ENCODE measurements at places on chromosomes 3 and 15.
A peak's percentile ranks its signal among the peaks of the same experiment; 100 is the strongest.

DNA sequence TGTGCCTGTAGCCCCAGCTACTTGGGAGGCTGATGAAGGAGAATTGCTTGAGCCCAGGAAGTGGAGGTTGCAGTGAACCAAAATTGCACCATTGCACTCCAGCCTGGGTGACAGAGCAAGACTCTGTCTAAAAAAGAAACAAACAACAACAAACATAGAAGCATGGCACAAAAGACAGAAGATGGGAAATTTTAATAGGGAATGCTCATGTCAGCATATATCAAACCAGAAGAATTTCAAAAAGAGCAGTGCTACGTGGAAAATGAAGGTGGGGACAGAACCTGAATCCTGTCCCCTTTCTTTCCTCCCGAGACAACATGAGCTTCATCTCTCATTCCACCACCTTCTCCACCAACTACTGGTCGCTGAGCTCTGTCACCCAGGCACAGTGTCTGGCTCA lies 46.3 kb upstream of the MFGE8 start:
- DNase-seq: no peak

- no peak for DNase-seq
Measured at GRCh38 chr3:125319765-125320164, 55.4 kb downstream of the ZNF148 start.

- no peak for DNase-seq
Measured at GRCh38 chr15:34335176-34336032, 2.2 kb downstream of the SLC12A6 start.

- DNase-seq: no peak
Measured at GRCh38 chr3:8990266-8991215, 27.3 kb upstream of the RAD18 start.

DNA sequence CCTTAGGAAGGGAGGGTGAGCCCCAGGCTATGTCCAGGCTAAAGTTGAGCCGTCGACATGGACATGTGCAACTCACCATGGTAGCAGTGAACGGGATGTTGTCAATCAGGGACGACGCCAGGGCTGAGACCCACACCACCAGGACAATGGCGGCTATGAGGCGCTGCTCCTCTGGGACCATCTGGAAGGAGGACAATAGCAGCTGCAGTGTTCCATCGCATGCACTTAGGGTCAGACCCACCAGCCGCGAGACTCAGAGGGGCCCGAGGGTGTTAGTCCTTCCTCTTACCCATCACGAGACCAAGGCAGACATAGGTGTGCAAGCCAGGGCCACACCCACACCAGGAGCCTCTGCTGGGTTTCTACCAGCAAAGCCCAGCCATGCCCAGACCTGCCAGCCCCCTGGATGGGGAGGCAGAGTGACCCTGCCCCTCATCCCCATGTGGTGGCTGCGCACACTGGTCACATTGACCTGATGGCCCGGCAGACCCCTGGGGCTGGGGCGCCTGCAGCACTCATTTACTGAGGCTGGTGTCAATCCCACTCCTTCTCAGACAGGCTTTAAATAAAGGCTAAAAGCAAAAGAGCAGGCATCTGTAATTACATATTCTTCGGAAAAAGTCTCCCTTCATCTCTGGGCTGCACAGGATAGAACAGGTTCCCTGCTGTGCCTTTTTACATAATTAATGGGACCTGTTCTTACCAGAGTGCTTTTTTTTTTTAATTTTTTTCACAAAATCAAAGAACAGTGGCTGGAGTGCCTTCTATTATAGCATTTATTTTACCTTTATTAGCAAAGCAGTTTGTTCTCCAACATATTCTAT lies 227.8 kb downstream of the OCA2 start:
- no peak for DNase-seq

DNA sequence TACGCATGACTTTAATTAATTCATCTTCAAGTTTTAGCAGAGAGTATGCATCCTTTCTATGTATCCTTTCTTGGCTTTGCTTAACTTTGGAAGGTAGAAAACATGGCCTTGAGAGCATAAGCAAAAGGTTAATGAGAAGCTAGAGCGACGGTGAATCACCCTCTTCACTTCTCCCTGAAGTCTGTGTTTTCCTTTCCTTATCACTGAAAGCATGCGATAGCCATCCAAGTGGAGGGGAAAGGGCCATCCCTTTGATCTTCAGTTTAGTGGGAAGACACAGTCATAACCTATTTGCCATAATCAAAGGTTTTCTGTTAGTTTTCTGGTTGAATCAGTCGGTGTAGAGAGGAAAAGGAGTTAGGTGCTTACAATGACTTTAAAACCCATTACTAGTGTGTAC lies 354.0 kb upstream of the ROBO2 start:
- DNase-seq: no peak

DNA sequence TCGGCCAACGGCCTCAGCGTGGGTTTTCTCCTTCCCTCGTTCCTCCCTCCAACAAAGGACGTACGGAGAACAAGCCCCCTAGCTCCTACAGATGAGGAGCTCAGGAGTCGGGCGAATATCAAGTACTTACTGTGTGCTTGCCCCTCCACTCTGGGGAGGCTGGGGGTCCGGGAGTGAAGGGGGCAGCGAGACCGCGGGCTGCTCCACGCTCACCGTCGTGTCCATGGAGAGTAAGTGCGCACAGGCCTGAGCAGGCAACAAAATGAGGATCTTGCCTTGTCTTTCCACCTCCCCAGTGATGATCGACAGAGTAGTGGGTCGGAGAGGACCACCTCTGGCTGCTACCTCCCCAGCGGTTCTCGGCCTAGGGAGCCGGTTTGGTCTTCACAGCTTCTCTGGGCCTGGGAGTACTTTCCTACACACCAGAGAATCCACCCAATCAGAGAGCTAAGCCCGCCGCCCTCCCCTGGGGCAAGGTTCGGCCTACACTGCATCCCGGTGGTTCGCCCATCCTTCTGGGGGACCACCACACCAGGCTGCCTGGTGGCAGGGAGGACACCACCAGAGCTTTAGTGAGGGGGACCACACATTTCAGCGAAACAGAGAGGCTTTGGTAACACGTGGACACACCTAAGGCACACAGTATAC lies 603 bp upstream of the TRANK1 start:
- no peak for DNase-seq

- DNase-seq: no peak
Measured at GRCh38 chr15:90003736-90004135, 2.6 kb downstream of the ZNF710 start.

DNA sequence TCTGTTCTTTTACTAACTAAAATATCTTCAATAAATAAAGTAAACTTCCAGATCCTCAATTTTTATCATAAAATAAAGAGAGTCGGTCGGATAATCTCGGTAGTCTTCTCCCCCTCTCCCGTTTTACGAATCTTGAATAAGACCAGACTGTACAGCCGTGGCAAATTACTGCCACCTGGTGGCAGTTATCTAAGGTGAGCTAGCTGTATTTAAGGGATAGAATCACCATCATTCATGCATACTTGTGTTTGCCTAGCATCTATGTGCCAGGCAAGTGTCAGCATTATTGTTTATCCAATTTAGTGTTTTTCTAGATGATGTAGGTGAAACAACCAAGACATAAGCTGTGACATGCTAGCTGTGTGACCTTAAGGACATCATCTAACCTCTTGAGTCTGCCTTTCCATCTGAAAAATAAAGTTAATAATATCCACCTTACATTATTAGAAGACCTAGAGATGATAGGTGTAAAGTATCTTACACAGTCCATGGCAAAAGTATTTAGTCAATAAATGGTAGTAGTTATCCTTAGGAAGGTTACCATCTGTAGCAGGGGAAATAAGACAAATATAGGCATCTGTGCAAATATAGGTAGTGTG lies 21.3 kb downstream of the DUT start:
- peak; percentile 66 for DNase-seq

DNA sequence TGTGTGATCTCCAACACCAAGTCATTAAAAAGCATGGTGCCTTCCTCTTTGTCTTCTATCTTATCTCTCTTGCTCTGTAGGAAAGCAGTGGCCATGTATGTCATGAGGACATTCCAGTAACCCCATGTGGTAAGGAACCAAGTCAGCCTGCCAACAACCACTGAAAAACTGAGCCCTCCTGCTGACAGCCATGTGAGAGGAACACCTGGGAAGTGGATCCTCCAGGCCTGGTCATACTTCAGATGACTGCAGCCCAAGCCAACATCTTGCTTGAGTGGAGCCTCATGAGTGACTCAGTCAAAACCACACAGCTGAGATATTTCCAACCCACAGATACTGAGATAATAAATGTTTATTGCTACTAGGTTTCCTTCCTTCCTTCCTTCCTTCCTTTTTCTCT lies 597.3 kb downstream of the ZIC1 start:
- no peak for DNase-seq

DNA sequence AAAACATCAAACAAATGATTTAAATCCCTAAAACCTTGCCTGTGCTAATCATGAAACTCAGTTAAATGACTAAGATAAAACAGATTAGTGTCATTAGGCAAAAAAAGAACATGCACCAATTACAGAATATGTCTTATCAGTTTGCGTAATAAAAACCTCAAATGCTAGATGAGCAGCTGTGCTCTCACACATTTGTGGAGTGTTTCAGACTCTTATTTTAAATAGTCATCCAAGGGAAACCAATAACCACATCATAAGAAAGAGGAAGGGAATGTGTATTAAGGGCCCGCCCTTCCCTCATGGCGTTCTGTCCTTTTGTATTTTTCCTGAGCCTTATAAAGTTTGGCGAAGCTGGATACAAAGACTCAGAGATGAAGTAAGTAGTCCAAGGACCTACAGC lies 6.6 kb downstream of the SAMMSON start:
- DNase-seq: no peak

DNA sequence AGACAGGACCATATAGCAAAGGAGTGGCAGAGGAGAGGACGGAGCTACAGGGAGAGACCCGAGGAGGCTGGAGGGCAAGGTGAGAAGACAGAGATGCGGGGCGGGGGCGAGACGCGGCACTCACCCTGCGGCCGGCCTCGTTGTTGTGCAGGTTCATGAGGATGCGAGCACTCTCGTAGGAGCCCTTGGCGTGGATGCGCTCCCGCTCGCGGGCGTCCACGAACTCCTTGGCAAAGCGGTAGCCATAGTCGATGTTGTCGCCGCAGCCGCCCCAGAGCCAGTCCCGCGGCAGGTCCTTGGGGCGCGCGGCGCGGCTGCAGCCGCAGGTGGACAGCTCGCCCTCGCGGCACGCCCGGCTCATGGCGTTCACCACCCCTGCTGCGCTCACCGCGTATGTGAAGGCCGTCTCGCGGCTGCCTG lies 12.9 kb downstream of the WNT5A start:
- no peak for DNase-seq

- peak; percentile 53 for DNase-seq
Measured at GRCh38 chr15:68578175-68578979, 416 bp upstream of the CORO2B start.

DNA sequence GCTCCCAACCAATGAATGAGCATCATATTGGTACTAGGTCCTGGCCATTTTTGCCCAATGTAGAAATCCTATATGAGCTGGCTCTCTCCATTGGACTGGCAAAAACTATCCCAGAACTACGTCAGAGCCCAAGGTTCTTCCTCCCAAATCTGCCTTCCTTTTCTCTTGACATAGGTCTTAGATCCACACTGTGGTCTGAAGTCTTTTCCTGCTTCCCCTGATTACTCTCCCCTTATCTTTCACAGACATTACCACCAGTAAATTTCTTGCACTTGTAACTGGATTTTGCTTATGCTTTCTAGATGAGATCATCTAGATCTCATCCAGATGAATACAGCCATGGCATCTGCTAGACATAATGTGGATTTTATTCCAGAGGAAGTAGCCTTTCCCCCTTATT lies 141.2 kb upstream of the GADL1 start:
- DNase-seq: no peak

GRCh38 chr3:122628567-122628966 lies 51.1 kb downstream of the PARP15 start:
- no peak for DNase-seq

Measured in tibial nerve (tissue), 4 donors.